ENCODE measurements at places on chromosomes 3 and 15.
A peak's percentile ranks its signal among the peaks of the same experiment; 100 is the strongest.

DNA sequence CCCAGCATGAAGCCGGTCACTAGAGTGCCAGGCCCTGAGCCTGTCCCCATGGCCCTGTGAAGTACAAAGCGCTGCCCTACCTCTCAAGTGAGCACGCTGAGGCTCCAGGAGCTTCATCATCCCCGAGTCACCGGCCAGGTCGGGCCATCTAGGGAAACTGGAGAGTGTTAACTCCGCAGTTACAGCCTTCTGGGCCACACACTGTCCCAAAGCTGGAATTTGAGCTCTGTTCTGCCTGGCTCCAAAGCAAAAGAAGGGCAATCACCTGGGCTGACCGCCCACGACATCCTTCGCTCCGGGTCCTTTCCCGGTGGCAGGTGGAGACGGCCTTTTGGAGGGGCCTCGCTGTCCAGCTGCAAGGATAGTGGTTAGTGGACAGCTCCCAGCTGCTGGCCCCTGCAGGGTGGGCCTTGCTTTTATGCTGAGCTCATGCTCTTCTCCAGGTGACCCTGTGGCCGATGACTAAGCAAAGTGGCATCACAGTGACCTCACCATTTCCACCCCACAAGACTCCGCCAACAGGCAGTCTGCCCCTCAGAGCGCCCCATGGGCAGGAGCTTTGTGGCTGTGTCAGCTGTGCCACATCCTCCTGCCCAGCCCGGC, 3.5 kb upstream of the MUC4 start:
- no peak for DNase-seq

GRCh38 chr3:112519424-112520001, 20.2 kb upstream of the BTLA start:
- peak; percentile 81 for DNase-seq

DNA sequence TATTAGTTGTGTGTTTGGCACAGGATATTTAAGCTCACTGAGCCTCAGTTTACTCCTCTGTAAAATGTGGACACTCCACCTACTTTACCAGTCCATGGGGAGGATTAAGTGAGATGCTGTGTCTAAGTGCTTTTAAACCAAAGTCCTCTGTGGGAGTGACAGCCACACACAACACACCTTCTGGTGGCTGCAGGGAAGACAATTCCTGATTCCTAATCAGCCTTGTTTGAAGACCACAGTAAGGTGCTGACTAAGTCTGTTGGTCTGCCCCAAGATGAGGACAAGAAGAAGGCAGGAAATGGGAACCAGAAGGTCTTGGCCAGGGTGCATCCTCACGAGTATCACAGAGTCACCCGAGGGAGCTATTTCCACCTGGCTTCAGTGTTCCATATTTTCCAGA, 52.3 kb downstream of the EPHB1 start:
- DNase-seq, result no peak

GRCh38 chr15:94077938-94078337, 153.4 kb upstream of the MCTP2 start:
- DNase-seq, result no peak

- DNase-seq, result peak; percentile 54
Measured at GRCh38 chr15:83164111-83164770, 43.4 kb downstream of the HDGFL3 start.

GRCh38 chr3:122443090-122443489, 27.2 kb upstream of the WDR5B start:
- DNase-seq, result no peak

DNA sequence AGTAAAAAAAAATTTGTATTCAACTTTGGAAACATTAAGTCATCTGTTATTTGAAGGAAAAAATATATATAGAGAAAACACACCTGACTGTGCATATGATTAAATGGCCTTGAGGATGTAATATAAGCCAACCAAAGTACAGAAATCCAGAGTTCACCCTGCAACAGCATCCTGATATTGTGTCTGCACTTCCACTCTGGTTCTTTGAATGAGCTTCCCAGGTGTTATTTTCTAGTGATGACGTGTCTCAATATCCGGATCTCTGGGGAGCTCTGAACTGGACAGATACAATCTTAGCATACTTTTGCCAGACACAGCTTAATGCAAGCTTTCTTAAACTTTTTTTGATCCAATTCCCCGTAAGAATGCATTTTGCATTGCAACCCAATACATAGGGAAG, 19.5 kb upstream of the PIK3CB start:
- DNase-seq, result no peak

DNA sequence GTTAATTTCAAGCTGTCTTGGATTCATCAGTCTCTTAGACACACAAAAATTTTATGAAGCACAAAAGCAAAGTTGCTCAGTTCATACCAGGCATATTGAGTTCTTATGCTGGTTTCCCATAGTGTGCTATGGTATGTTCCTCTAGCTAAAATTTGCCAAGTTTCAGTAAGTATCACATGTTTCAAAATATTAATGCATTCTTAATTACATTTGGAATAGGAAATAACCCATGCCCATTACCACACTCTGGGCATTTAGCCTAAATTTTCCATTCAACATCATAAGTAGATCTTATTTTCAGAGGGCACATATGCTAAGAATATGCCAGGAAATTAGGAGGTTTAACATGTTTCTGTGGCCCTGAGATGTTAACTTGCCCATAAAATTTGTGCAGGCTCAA, 289.9 kb downstream of the SHOX2 start:
- no peak for DNase-seq

- DNase-seq, result peak; percentile 18
Measured at GRCh38 chr3:104460477-104461406, 906.0 kb upstream of the ALCAM start.

Data from OCI-M1 (cell line).